Pericardium fibroblast (primary cell): ENCODE measurements at places on chromosomes 2 and 18. TPM values are rescaled to one million over a fixed set of nuclear protein-coding genes. Genes with fewer than 3 reads are reported as not detected.

OR6B2 gene
- not detected in 2 replicates for total RNA-seq

STARD6 gene
- not detected in 2 replicates for total RNA-seq

TRMT61B gene
- total RNA-seq, result 12.4 and 28.9 TPM in 2 replicates

ANTXR1 gene
- 81.8 and 131 TPM in 2 replicates for total RNA-seq

KIF1A gene
- total RNA-seq, result under 0.01 TPM in 1 of 2 replicates, not detected in the other

POTEE gene
- total RNA-seq, result not detected in 2 replicates

PDE1A gene
- total RNA-seq, result 20.9 and 90.7 TPM in 2 replicates

C1GALT1C1L gene
- 0.09 and 1.4 TPM in 2 replicates for total RNA-seq

TEX44 gene
- not detected in 2 replicates for total RNA-seq

KCNG3 gene
- total RNA-seq, result not detected in 2 replicates

PDE11A gene
- total RNA-seq, result not detected in 2 replicates

DCDC2C gene
- not detected in 2 replicates for total RNA-seq
